ENCODE measurements at places on chromosomes 7 and 10.
A peak's percentile ranks its signal among the peaks of the same experiment; 100 is the strongest.

DNA sequence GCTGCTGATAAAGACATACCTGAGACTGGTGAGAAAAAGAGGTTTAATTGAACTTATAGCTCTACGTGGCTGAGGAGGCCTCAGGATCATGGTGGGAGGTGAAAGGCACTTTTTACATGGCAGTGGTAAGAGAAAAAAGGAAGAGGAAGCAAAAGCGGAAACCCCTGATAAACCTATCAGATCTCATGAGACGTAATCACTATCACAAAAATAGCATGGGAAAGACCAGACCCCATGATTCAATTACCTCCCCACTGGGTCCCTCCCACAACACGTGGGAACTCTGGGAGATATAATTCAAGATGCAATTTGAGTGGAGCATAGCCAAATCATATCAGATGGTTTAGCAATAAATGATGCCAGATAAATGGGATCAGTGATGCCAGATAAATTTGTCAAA, 892.0 kb upstream of the CELF2 start:
- no peak for ATAC-seq

DNA sequence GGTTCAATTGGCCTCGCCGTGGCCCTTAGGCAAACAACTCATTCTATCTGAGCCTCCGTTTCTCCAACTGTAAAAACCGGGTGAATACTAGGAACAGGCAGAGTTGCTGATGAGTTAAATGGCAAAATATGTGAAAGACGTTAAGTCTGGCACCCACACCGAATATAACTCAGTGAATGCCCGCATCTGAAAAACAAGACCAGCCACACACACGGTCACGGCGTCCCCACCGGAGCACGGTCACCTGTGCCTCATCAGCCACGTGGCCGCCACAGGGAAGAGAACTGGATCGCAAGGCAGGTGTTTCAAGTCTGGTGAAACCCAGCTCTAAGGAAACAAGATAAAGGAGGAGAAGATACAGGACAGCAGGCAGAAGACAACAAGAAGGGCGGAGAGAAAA, 20.4 kb downstream of the PRKAG2 start:
- no peak for ATAC-seq

DNA sequence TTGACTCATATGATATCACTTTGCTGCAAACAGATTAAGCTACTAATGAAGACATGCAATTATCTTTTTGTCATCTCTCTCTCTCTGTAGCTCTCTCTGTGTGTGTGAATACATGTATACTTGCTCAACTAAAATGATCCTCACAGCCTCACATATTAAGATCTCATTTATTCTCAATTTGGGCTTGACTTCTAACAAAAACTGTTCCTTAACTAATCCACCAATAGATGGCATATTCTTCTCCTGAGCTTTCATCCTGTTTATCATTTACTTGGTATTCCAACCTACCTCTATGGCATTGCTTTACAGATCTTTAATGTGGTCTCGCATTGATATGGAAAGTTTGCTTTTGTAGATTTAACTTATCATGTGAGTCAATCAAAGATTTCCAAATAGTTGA, 540.4 kb downstream of the CNTNAP2 start:
- no peak for ATAC-seq

DNA sequence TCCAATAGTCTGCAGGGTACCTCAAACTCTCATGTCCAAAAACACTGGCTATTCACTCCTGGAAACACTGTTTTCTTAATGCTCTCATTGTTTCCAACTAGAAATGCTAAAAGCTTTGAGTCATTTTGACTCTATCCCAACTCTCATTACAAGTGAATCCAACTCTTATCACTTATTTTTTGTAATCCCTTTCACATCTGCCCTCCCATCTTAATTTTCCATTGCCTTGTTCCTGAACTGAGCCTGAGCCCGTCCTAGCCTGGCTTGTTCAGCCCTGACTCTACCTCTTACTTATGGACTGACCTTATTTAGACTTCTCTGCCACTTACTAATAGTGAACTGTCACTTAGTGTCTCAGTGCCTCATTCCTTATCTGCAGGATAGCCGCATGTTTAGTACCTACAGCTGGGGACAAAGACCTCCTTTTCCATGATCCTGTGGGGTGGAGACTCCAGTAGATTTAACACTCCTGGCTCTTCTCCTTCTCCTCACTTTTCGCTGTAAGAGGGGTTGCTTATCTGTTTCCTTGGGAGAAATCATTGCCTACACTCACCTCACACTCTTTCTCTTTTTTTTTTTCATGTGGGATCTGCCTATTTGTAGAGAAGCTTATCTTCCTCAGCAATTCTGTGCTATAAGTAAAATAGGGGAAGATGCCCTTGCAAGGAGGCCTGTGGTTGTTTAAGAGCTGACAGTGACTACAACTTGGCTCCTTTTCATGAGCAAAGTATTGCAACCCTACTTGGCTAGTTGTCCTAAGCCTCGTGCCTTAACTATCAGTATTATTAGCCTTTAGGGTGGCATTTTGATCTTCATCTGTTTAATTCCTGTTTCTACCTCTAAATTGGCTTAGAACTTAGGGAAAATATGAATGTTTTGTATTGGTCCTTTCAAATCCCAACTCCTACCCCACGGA, 56.4 kb downstream of the SLC16A12 start:
- peak; percentile 14 for ATAC-seq

DNA sequence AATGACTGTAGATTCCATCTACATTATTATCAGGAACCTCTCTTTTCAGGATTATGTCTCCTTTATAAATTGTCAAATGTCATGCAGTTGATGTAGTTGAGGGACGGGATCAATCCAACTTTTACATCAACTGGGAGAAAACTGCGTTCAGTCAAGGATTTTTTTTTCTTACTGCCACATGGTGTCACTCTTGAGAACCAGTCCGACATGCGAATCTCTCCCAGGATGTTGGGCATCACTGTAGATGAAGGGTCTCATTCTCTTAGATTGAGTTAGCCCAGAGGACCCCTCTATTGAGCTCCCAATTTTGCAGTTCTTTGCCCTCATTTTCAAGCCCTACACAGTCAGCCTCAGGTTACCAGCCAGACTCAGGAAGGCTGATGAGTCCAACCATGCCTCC, 120.3 kb upstream of the PTPRZ1 start:
- ATAC-seq = peak; percentile 66

GRCh38 chr10:100072514-100072913, 9.2 kb downstream of the CPN1 start:
- ATAC-seq = no peak

GRCh38 chr7:144723301-144723700, 112.6 kb downstream of the TPK1 start:
- no peak for ATAC-seq

- ATAC-seq = no peak
Measured at GRCh38 chr7:129157651-129158050, 13.1 kb downstream of the TSPAN33 start.

DNA sequence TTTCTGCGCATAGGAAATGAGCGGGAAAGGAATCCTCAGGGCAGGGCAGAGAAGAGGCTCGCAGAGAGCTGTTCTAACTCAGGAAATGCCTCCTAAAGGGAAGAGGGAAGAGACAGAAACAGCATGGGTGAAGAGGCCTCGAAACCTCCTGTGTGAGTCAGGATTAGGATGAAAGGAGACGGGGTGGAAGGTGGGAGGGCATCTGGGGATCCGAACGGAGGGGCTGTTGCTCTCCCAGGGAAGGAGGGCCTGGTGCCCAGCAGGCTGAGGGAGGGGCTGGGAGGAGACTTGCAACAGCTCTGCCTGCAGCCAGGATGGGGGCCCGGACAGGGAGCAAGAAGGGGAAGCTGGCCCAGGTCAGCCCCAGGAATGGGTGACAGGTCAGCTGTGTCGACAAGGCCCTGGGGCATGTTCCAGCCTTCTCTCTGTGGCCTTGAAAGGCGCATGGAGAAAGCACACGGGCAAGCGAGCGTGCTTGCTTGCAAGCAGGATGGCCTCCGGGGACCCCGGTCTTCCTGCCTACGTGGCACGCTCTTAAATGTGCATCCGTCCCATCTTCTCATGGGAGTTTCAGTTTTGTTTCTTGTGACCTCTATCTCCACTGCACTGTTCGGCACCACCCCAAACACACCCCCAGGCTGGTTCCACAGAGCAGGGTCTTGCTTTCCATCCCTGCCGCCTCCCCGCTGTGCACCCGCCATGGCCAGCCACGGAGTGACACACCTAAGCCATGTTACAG, 63.5 kb downstream of the HIPK2 start:
- ATAC-seq = no peak
